Naive thymus-derived CD4-positive, alpha-beta T cell (primary cell): ENCODE measurements at places on chromosomes 6 and 20.
A peak's percentile ranks its signal among the peaks of the same experiment; 100 is the strongest.

- no peak for DNase-seq
Observed at GRCh38 chr20:4303136-4303535, 287.8 kb upstream of the RNF24 start.

DNA sequence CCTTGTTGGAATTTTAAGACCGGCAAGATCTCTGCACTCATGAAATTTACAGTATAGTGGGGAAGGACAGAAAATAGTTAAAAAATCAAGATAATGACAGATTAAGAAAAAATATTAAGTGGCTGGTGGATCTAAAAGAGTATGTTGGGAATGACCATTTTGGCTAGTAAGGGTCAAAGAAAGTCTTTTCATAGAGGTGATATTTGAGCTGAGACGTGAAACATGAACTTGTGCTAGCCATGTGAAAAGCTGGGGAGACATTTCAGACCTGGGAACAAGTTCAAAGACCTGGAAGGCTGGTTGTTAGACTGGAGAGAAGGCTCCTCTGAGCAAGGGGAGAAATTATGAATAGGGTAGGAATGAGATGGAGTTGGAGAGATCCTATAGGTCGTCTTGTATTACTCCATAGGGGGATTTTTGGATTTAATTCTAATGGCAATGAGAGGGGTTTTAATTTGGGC is 4.7 kb downstream of the BICRAL start:
- DNase-seq, result no peak

DNA sequence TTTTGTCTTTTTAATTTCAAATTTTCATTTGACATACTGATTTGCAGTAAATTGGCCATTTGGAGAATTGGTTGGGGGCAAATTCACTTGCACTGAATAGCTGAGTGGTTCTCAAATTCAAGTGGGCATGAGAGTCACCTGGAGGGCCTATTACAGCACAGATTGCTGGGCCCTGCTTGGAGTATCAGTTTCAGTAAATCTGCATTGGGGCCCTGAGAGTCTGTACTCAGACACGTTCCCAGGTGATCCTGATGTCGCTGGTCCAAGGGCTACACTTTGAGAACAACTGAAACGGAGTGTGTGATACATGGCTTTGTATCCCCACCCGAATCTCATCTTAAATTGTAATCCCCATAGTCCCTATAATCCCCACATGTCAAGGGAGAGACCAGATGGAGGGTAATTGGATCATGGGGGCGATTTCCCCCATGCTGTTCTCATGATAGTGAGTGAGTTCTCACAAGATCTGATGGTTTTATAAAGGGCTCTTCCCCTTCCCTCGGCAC is 115.9 kb downstream of the KLHL32 start:
- DNase-seq, result no peak

GRCh38 chr20:62925420-62926228 is 681 bp downstream of the DIDO1 start:
- peak; percentile 57 for DNase-seq

GRCh38 chr6:2768696-2769095 is 3.5 kb downstream of the WRNIP1 start:
- DNase-seq, result no peak

DNA sequence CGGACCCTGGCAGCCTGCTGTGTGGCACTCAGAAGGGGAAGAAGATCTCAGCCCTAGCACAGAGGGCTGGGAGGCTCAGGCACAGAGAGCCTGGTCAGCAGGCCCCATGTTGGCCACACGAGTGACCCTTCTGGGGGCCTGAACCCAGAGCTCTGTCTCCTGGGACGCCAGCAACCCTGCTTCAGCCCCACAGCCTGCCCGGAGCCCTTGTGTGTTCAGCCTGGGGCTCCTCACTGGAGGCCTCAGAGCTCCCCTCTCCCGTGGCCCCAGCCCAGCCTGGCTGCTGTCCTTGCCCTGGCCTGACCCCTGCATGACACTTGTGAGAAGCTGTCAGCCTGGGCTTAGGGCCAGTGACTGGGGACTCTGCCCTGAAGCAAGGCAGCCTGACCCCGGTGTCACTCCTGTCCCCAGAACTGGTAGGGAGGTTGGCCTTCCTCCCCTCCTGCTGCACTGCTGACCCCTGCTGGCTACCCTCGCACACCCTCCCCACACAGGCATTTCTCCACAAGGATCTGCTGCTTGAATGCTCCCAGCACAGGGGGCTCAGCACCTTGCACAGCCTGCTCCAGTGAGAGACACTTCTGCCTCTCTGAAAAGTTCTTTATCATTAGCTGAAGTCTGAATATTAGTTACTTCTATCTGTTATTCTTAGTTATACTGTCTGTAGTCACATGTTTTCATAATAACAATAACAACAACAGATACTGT is 15.4 kb upstream of the IP6K3 start:
- peak; percentile 29 for DNase-seq
